ENCODE measurements at places on chromosomes 3 and 15.

DNA sequence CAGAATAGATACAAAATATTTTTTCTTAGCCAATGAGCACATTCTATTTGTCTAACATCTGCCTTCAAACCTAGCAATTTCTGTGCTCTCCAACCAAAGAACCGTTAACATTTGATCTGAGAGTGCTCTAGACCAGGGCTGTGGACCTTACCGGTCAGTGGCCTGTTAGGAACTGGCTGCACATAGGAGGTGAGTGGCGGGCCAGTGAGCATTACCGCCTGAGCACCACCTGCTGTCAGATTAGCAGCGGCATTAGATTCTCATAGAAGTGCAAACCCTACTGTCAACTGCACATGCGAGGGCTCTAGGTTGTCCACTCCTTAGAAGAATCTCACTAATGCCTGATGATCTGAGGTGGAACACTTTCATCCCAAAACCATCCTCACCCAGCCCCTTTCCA lies 131.7 kb downstream of the CADM2 start:
- DNase-seq = no peak

- DNase-seq = no peak
Observed at GRCh38 chr3:4596612-4597011, 103.5 kb downstream of the ITPR1 start.

- no peak for DNase-seq
Observed at GRCh38 chr3:12751571-12751970, 7.5 kb downstream of the TMEM40 start.

- DNase-seq = no peak
Observed at GRCh38 chr3:25177041-25177440, 251.0 kb upstream of the RARB start.

DNA sequence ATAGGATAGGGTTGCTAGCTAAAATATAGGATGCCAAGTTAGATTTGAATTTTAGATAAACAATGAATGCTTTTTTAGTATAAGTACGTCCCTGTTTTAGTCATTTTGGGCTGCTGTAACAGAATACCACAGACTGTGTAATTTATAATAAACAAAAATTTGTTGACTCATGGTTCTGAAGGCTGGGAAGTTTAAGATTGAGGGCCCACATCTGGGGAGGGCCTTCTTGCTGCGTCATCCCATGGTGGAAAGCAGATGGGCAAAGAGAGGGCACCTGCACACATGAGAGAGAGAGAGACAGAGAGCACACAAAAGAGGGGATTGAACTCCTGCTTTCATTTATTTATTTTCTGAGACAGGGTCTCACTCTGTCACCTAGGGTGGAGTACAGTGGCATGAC lies 246.5 kb downstream of the EPHB1 start:
- no peak for DNase-seq

DNA sequence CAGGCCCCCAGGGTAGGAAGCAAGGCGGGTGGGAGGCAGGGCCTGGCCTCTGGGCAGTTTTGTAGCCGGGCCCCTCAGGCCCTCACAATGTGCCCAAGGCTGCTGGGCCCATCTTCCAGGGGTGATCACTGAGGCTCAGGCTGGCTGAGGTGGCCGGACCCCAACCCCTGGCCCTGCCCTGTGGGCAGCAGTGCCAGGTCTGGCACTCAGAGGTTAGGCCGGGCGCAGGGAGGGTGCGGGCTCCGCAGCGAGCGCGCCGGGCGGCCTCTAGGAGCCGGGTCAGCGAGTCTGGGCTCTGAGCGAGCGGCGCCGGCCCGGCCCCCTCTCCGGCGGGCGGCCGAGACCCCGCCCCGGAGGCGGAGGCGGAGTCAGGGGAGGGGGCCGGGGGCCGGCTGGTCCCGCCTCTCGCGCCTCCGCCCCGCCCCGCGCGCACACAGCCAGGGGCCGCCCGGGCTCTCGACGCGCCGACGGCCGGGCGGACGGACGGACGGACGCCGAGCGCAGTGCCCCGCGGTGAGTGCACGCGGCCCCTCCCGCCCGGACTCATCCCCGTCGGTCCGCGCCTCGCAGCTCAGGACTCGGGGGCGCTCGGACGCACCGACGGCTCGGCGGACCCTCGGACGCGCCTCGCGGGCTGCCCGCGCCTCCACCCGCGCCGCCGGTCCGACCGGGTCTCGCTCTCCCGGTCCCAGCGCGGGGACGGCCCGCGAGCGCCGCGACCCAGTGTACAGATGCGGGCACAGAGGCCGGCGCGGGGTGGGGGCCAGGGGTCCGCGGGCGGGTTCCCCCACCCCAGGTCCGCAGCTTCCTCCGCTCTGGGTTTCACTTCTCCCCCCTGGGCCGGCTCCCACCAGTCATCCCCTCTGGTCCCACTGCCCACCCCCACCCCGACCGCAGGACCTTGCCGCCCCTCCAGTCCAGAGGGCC lies at the start of gene FBLN2:
Gene FBLN2, plus strand, starts transcription at position 430 of the 927 bp plus-strand sequence. CDS start 21,231 bp downstream, outside the sequence.
- DNase-seq = no peak

GRCh38 chr3:248864-249520 lies 52.4 kb downstream of the CHL1 start:
- DNase-seq = no peak

GRCh38 chr3:47428662-47429061 lies 47.1 kb downstream of the SCAP start:
- no peak for DNase-seq

DNA sequence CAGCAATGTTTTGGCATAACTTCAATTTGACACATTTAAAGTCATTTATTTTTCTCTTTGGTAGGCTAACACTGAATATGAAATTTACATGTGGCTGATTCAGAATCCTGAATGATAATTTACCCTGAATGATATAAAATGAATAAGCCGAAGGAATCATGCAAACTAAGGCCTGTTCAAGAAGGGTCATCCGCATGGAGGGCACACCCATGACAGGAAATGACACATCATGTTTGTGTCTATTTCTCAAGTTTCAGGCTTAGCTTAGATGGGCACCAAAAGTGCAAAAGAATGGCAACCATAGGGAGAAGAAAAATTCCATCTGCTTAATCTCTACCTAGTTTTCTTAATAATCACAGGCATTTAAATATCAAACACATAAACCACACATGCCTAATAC lies 141.5 kb downstream of the DUT start:
- no peak for DNase-seq

GRCh38 chr3:171892457-171892856 lies 49.3 kb downstream of the TMEM212 start:
- DNase-seq = no peak

- no peak for DNase-seq
Observed at GRCh38 chr3:109059264-109059663, 58.7 kb downstream of the MORC1 start.

GRCh38 chr3:147956615-147957014 lies 547.5 kb downstream of the ZIC1 start:
- no peak for DNase-seq

- no peak for DNase-seq
Observed at GRCh38 chr15:77506311-77507142, 85.8 kb downstream of the HMG20A start.

DNA sequence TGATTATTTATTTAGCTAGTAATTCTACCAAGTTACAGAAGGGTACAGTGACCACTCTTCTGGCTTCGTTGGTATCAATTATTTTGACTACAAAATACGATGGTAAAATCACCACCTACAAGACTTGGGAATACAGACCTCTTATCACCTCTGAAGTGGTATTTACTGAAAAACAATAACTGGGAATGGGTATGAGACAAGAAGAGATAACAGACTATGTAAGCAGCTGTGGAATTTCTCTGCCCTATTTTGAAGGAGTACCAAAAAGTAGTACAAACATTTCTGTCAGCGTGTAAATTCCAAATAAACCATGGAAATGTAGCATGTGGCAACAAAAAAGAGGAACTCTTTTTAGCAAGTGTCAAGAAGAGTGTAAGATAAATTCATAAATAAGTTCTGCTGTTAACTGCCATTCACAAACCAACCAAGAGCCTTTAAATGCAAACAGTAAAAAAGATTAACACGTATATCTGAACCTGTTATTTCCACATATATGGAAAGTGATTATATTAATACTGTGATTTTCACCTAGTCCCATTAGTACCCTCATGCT lies 77.0 kb upstream of the SLC12A8 start:
- no peak for DNase-seq

DNA sequence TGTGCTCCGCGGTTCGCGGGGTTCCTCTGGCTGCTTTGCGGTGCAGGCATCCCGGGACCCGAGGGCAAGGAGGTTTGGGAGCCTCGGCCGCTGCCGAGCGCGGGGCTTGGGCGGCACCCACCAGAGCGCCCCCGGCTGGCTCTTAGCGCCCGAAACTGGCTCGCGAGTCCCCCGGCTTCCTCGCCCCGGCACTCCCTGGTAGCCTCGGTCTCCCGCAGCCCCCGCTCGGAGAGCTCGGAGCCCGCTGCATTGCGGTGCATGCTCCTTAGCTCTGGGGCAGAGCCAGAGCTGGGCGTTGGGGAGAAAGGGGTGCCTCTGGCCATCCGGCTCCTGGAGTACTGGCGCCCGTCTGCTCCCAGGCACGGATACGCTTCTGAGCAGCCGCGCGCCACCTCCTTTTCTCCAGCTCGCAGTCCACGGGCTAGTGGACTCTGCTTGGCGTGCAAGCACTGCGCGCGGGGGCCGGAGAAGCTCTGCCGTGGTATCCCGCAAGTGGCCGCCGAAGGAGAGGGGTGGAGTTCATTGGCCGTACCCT lies 753 bp downstream of the EPHB1 start:
- DNase-seq = no peak

DNA sequence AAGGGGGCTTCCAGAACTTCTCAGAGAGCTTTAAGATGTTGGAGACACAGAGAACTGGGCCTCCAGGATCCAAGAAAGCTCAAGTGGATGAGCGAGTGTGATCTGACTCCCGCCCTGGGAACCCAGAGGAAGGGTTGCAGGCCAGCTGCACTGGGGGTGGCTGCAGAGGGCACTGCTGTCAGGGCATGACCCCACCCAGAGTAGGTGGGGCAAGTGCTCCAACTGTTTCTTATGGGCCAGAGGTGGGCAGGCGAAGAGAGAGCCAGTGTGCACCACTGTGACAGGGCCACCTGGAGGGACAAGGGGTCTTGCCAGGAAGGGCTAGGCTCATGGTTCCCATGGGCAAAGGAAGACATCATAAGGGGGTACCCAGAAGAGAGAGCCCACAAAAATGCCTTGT lies 48.8 kb downstream of the EXOG start:
- DNase-seq = no peak

GRCh38 chr15:60351066-60351465 lies 46.7 kb downstream of the ANXA2 start:
- no peak for DNase-seq

DNA sequence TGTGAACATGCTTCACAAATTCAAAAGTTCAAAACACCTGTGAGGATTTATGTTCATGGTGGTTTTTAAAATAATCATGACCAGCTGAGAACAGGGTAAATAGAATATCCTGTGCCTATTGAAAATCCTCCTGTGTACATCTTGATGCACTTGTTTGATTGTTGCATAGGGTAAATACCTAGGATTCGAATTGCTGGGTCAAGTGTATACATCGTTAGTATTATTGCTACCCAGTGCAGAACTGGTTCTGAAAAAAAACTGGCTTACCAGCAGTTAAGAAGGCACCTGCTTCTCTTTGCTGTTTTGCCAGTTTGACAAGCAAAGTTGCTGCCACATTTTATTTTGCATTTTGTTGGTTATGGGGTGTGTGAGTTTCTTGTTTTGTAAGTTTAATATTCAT lies 272.6 kb downstream of the CLSTN2 start:
- no peak for DNase-seq

DNA sequence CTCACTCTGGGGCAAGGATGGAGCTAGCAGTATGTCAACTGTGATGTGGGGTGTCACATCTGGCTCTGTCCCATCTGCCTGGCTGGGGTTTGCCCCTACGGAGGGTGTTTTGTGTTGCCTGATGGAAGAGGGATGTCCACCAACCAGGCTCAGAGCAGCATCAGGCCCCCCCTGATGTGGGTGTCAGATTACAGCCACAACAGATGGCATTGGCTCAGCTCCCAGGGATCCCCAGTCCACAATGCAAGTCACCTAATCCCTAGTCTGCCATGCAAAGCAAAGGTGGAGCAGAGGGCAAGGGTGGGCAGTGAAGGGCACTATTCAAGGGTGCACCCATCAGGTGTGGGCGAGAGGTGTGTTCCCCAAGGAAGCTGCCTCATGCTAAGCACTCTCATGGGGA lies 48.9 kb upstream of the AMOTL2 start:
- DNase-seq = no peak

DNA sequence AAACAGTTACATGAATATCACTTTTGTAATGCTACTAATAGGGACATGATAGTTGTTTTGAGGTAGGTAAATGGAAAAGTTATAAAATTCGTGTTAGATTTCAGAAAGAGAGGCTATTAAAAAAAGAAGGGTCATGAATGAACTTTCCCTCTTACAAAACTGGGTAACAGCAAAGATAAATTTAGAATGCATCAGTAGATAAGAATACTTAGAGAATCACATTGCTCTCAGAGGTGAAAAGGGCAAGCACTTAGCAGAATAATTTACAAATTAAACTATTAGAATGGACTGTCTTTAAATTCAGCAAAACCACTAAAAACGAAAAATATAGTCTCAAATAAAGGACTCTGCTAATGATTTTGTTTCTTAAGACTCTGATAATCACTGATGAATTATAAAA lies 167.2 kb downstream of the PLD1 start:
- DNase-seq = no peak

Data from activated T-cell treated with anti-CD3 and anti-CD28 coated beads for 1 hour (primary cell).